ENCODE measurements at places on chromosomes 7 and 10. TPM values are rescaled to one million over a fixed set of nuclear protein-coding genes. Genes with fewer than 3 reads are reported as not detected.

DNA sequence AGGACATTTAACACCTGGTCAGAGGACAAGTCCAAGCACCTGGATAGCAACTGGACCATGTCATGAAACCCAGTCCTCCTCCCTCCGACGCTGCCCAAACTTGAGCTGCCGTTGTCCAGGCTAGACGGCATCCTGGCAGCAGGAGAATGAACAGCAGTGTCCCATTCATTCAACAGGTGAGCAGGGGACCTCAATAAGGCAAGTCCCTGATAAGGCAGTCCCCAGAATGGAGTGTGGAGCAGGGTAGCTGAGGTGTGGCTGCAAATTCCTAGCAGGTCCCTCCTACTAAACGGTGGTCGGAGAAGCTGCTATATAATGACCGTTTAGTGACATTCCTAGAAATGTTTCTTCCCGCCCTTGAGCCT lies 169.8 kb downstream of the PRKAG2 start:
- no peak for DNase-seq

DNA sequence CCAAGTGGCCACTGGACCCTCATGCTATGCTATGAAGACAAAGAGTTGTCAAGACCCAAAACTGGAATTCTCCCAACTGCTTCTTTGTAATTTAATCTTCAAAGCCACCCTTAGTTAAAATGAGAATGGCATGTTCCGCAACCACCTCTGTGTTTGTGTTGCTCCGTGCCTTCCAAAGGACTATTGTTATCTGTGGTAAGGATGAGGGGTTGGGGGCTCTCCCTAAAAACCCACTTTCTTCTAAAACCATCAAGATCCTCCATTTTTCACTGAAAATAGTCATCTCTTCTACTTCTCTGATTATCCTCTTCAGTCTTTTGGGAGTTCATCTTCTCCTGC lies 222.1 kb upstream of the AOAH start:
- DNase-seq = no peak

DNA sequence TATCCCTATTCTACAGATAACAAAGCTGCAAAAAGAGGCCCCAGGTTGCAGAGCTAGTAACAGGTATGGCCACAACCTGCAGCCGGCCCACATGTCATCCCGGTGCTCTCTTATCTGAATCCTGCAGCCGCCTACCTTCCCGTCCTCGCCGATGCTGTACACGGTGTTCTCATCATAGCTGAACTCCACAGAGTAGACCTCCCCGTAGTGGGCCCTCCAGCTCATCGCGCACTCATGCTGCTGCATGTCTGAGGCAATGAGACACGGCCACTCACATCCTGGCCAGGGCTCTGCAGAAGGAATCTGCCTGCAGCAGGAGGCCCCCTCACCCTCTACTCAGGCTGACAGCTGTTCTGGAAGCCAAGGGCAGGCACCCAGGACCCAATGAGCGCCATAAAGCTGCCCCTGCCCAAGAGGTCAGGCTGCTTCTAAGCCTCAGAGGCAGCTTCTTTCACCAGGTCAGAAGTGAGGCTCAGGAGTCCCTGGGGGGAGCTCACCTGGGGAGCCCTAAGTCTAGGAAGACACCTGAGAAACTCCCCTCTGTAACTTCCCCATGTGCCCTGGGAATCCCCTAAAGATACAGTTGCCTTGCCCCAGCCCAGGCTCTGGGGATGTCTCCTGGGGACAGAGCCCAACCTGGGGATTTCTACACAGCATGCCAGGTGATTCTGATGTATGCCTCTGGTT lies 17.9 kb upstream of the CYREN start:
- no peak for DNase-seq

DNA sequence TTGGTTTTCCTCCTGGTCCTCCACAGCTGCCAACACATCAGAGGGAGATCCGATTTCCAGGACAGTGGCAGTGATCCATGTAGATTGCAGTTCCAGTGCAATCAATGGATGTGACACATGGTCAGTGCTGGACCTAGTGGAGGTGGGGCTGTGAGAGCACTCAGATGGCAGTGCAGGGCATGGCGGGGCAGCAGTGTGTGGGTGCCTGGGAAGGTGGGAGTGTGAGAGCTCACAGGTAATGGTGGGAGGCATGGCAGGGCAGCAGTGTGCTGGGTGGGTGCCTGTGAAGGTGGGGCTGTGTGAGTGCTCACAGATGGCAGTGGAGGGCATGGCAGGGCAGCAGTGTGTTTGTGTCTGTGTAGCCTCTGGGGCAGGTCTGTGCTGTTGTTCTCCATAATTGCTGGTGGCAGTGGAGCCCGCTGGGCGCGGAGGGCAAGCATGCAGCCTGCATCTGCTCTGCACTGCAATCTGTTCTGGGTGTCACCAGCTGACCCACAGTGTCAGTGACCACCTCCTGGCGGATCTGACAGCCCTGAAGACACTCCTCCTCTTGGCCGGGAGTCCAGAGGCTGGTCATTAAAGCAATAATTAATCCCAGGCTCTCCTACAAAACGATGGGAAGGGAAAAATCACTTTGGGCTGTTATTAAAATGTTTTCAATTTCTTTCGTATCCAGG lies 8.6 kb upstream of the ADARB2 start:
- DNase-seq = no peak

DNA sequence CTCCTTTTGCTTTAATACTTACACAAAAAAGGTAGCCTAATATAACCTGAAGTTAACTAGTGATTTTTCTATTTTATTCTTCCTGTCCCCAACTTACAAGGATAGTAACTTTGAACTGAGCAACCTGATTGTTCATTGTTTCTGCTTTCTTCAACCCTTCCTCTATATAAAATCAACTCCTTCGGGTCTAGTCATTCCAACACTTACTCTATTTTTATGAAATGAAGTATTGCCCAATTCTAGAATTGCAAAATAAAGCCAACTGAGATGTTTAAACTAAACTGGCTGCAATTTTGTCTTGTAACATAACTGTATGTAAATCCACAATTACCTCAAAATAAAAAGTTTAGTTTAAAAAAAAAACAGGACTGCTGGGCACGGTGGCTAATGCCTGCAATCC lies 20.3 kb upstream of the DNA2 start:
- no peak for DNase-seq

- no peak for DNase-seq
These were observed 24.5 kb upstream of the GTF2IRD1 start for GRCh38 chr7:74429153-74429747.

- no peak for DNase-seq
These were observed 161.2 kb upstream of the TNRC18 start for GRCh38 chr7:5584821-5585220.

DNA sequence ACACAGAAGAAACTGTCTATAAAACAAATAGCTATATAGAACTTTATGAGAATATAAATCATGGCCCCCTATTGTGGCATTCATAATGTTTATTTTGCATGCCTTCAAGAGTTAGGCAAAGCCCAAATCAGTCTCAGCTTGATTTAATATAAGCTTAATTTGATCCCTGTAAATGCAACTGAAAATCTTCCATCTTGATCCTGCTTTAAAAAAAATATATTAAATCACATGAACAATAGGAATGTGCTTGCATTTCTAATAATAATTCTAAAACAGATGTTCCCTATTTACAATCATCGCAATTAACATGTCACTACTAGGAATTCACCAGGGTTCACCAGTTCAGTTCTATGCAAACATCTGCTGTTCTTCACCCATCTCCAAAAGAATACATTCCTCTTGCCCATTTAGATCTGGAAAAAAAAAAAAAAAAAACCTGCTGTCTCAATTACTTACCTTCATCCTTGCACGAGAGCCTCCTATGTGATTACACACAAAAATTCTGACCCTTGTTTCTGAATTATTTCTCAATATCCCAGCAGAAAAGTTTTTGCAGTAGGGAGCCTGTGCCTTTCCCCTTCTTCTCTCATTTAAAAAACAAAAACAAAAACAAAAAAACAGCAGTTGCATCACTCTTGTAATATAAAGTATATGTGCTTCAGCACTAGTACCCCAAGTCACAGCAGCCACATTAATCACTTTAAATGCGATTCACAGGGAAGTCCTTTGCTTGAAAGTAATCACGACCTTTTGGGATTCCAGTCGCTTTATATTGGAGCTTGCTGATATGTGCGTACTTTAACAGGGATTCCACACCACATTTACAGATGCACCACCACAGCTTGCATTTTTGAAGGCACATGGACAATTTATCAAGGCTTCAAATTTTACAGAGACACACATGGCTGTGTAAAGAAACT lies 194.8 kb upstream of the KMT2E start:
- no peak for DNase-seq

- no peak for DNase-seq
These were observed 60.0 kb downstream of the RALA start for GRCh38 chr7:39683216-39683845.

DNA sequence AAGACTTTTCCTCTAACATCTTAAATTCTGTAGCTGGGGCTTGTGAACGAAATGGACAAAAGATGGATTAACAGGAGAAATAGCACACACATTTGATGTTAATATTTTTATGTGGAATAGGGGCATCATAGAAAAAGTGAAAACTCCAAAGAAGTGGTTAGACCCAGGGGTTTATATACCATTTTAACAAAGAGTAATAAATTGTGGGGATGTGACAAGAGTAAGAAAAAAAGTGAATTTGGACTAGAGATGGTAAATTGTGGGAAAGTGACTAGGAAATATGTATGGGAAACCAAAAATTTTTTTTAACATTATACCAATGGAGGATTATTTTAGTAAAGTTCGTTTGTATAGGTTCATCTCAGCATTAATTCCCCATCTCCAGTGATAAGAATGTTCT lies 8.2 kb downstream of the SLC39A12 start:
- no peak for DNase-seq

- DNase-seq = no peak
These were observed 21.4 kb downstream of the KDM7A start for GRCh38 chr7:140155428-140155827.

- peak; percentile 71 for DNase-seq
These were observed 9.5 kb downstream of the ANKRD1 start for GRCh38 chr10:90911133-90912051.

DNA sequence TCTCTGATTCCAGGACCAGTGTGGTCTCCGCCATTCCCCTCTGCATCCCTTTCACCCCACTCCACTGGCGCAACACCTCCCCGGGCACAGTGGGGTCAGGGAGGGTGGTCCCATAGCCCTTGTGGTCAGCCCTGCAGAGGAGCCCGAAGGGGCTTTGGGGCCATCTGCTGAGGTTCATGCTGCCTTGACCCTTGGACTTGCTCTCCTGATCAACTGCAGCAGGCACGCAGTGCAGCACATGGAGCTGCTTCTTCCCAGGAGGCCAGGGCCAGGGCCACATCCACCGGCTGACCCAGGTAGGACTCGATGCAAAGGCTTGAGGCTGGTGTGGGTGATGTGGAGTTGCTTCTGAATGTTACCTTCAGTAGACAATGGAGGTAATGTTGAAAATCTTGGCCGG lies 35.1 kb downstream of the PDIA4 start:
- no peak for DNase-seq

- no peak for DNase-seq
These were observed 39.7 kb downstream of the FRMPD2 start for GRCh38 chr10:48234787-48235186.

- no peak for DNase-seq
These were observed 53.5 kb upstream of the MET start for GRCh38 chr7:116618338-116619128.

The ZNF655 gene
- 75.6 TPM for total RNA-seq

The LIPN gene
- not detected for total RNA-seq

The CALD1 gene
- 97.5 TPM for total RNA-seq

Data from PC-9 (cell line).